ENCODE measurements at places on chromosomes 3 and 15.

GRCh38 chr15:66765478-66766281, 63.6 kb downstream of the SMAD6 start:
- DNase-seq = no peak

GRCh38 chr3:66229931-66230330, 9.1 kb downstream of the SLC25A26 start:
- DNase-seq = no peak

GRCh38 chr15:93070551-93071296, 18.3 kb downstream of the RGMA start:
- DNase-seq = no peak

DNA sequence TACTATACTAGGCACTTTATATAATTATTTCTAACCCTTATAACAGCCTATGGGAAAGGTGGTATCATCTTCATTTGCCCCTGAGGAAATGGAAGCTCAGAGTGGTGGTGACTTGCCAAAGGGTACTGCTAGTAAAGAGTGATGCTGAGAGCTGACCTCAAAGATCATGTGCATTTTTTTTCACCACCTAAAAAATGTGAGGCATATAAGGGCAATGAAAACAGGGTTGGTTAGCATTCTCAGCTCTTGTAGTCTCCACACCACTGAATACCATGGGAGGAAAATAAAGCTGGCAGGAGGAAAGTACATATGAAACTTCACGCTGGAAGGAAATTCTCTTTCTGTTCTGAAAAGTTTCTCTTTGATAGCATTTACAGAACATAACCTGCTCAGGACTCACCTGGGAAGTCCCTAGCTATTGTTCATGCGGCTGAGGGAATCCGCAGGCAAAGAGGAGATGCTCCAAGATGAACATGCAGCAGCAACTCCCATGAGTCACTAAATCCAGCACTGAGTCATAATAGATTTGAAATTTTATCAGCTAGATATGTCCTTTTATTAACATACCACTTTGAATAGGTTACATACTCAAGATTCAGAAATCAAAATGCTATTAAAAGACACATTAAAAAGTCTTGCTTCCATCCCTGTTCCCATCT, 17.3 kb downstream of the FAIM start:
- DNase-seq = no peak

- no peak for DNase-seq
Measured at GRCh38 chr3:153029350-153029749, 132.7 kb upstream of the RAP2B start.

DNA sequence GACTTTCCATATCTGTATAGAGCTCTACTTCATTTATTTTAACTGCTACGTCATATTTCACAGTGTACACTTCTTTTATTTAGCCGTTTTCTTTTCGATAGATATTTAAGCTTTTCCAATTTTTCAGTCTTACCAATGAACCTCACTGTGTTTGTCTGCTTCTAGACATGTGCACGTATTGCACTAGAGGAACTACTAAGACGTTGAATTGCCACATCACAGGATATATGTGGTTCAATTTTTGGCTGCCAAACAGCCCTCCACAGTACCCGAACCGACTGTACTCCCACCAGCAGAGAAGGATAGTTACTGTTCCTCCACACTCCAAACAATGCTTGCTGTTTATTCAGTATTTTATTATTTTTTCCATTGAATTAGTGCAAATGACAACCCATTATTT, 2.0 kb downstream of the NR1I2 start:
- DNase-seq = no peak

DNA sequence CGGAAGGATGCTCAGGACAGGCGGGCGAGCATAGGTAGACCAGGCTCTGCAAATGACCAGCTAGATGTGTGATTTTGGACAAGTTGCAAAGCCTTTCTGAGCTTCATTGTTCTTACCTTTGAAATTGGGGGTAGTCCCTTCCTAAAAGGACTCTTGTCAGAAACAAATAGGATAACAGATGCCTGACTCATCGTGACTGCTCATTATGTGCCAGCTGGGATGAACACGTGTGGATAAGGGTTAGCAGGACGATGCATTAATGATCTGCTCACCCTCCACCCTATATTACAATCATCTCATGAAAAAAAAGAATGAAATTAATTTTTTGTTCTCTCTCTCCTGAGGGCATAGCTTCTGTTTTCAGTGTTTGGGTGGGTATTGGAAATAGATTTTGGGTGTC, 223.4 kb downstream of the NR2F2 start:
- no peak for DNase-seq

- no peak for DNase-seq
Measured at GRCh38 chr15:61794276-61794675, 266.0 kb downstream of the VPS13C start.

- no peak for DNase-seq
Measured at GRCh38 chr15:40255033-40255432, 16.2 kb downstream of the PAK6 start.

GRCh38 chr3:53709256-53709655, 137.0 kb downstream of the CHDH start:
- no peak for DNase-seq

DNA sequence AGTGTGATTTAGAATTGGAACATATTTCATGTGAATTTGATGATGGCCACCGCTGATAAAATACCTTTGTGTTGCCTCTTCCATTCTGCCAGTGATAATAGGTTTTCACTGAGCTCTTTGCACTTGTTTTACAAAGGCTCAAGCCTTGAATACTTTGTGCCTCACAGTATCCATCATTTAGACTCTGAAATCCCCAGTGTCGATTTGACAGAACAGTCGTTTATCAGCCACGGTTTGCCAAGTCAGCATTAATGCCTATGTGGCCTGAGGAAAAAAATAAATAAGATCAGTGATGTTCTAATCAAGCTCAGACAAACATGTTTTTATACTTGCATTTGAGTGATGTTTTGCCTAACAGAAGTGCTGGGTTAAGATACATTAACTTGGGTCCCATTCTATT, 399.1 kb downstream of the RBMS3 start:
- DNase-seq = no peak

DNA sequence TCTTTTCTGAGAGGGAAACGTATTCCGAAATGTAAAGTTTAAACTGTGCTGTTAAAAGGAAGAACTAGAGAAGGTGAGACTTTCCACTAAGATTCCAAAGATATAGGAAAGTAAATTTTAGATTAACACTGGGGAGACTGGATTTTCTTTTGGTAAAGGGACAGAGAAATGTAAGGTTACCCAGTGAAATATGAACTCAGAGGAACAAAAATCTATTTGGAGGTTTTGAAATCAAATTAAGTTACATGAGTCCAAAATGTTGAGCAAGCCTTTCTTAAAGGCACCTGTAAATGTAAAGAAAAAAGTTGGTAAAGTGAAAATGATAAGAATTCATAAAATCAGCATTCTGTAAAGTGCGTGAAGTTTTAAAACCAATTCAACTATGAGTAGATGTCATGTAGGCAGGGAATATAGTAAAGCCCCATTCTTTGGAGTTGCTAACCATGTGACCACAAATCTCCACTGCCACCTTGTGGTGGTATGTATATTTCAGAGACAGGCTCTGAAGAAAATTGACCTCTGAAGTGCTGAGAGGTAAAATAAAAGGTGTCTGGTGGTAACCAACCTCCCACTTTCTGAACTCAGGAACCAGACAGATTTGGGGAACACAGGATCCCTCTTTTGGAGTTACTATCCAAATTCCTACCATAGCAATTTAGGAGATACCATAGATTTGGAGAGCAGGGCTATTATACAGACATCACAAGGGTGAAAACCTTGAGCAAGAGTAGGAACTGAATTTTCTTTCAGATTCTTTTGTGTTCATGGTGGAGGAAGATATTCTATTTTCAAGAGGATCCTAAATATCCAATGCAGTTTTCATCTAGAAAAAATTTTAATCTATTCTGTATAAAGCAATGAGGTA, 215.3 kb downstream of the ROBO2 start:
- DNase-seq = no peak

DNA sequence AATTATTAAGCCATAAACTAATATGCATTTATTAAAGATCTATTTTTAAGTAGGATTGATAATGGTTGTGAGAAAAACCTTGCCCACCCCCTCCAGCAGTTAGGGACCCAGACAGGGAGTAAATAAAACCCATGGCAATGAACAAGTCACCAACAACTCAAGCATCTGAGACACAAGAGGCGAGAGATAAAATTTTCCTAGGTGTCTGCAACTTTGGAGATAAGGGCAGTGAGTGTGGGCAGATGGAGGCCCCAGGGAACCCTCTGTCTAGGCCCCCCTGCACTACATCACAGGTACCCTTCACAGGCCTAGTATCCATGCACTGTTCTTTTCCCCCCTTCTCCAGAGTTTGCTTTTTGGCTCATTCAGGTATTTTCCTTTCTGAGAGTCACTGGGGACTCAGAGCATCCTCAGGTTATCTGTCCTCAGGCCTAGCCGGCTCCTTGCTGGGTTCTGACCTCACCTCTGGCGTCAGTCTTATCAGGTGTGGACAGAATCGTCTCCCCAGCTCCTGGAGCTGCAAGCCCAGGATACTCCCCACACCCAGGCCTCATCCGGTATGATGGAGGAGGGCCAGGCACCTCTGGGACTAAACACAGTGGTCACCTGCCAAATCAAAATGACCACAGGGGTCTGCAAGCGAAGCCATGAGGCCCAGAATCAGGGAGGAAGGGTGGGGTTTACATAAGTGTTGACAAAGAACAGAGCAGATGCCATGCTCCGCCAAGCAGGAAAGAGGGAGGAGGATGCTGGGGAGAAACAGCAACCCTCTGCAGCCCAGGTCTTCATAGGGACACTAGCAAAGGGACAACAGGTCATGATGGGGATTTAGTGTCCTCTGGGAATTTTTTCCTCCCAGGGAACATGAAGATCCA, 50.4 kb downstream of the CCNL1 start:
- DNase-seq = no peak

DNA sequence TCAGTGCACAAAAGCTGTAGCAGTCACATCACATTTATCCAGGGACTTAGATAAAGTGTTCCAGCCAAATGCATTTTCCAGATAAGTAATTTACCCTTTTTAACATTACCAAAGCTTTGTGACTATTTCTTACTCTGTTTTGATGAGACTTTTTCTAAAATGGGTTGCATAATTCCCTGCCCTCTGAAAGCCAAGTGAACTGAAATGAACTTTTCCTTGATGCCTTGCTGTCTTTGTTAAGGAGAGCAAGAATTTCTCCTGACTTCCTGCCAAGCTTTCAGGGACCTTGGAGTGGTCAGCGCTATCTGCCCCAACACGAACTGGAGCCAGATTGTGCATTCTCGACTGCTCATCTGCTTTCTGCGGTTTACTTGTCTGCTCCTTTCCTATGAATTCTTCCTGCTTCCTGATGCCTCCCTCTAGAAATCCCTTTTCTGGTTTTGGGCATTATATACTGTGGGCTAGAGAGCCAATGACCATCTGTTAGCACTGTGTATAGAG, 34.8 kb downstream of the EIF4E3 start:
- DNase-seq = no peak

DNA sequence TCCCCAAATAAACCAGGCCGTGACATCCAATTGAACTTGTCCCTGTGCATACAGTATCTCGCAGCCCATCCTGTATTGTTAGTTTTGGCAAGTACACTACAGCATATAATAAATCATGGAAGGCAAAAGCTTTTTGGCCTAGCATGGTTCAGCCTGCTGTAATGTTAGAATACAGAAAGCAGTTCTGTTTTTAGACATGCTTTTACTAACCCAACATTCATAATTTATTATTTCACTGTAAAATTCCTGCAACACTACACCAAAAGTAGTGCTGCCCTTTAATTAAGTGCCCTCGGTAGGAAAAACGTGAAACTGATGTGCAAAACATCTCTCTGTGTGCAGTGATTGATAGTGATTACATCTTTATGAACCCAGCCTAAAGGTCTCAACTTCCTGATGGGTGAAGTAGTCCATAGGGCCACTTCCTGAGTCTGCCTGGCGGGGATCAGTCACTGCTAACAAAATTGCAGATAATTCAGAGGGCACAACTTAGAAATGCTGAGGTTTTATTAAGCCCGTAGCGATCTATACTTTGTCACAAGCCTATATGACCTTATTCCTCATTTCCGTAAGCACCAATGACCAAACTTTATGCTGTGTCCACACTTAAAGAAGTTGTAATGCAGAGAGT, 227.8 kb downstream of the CDIN1 start:
- no peak for DNase-seq

DNA sequence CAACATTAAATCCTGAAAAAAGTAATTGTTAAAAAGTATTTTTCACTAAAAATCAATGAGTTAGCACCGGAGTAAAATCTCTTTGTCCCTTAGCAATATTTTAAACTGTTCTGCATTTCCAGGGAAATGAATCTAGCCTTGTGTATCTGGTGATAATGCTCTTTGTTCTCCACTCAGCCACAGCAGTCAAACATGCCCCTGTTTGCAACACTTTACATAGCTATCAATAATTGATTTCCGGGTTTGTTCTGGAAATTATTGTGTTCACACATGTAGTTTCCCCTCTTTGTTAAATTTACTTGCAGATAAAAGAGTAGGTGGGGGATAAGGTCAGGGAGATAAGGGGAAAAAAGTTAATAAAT, 3.6 kb upstream of the A4GNT start:
- no peak for DNase-seq

DNA sequence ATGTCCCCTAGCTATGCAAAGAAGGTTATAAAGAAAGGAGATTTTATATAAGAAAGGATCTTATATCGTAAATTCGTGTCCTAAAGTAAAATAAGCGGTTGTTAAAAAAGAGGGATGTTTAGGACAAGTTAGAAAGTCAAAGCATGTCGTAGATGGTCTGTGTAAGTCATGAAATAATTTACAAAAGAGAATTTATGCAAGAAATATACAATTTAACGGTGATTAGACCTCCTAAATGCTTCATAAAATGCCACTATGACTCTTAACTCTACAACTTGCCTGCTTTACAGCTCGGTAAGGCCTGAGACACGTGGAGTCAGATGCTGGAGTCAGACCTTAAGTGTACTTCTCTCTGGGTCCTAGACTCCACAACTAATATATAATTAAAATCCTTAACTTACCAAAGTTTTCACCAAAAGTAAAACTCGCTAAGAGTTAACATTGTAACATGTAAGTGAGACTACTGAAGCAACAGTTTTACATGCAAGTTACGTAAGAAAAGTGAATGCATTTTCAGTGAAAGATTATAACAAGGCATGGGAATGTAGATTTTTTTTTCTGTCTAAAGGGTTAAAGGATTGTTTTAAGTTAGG, 13.3 kb upstream of the SRPRB start:
- DNase-seq = no peak

- no peak for DNase-seq
Measured at GRCh38 chr3:106542101-106542769, 673.4 kb upstream of the CBLB start.

DNA sequence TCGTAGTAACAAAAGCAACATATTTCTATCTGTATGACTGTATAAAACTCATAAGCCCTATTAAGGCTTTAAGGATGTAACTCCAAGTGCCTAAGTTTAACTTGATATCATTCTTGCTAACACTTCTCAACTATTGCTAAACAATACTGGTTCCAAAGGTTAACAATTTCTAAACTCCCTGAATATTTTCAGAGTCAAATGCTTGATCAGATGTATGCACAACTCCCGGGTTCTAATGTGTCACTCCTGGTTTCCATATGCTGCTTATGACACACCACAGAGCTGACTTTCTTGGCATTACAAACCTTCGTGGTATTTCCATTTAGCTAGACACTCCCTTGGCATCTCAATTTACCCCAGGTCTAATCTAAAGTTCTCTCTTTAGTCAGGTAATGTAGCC, 26.3 kb downstream of the DZIP1L start:
- no peak for DNase-seq
